ENCODE measurements at places on chromosomes 13 and 19.

- DNase-seq, result peak; percentile 70
Observed at GRCh38 chr13:111460548-111461444, 140.4 kb downstream of the TEX29 start.

DNA sequence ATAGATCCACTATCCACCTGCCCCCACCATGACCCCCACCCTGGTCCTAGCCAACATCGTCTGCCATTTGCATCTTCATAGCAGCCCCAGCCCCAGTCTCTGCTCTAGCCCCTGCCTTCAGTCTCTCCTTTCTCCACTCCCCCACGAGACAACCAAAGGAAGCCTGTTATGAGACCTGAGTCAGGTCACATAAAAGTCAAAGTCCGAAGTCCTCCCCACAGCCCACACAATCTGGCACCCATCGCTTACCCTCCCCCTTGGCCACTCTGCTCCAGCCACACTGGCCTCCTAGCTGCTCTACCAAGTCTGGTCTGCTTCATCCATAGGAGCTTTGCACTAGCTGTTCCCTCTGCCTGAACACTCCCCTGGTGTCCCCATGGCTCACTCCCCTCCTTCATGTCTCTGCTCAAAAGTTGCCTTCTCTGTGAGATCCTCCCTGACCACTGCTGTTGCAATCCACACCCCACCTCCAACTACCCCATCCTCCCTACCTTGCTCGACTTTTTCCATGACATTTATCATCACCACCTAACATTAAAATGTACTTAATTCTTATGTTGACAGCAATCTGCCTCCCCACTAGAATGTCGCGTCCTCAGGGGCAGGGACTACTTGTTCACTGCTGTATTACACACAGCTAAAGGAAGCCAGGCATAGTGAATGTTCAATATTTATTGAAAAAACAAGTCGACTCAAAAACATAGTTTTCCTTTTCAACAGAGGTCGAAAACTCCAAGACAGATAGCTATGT is 1.2 kb upstream of the PLEKHG2 start:
- no peak for DNase-seq

GRCh38 chr19:41690801-41691065 is 2.7 kb upstream of the CEACAM7 start:
- DNase-seq, result no peak

DNA sequence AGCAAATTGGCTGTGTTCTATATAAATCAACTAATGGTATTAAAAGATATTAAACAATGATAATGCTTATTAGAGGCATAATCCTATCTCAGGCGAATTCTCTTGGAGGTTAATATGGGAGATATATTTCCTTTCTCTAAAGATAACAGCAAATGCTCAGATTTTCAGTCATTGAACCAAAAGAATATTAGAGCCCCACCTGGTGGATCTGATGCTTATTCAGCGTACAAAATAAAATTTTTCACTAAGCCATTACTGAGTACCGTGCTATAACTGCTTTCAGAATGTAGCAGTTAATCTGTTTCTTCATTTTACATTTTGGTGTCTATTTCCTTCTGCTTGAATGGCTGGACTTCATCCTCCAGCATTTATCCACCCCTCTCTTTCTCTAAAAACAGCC is 143.3 kb upstream of the IPO5 start:
- no peak for DNase-seq

DNA sequence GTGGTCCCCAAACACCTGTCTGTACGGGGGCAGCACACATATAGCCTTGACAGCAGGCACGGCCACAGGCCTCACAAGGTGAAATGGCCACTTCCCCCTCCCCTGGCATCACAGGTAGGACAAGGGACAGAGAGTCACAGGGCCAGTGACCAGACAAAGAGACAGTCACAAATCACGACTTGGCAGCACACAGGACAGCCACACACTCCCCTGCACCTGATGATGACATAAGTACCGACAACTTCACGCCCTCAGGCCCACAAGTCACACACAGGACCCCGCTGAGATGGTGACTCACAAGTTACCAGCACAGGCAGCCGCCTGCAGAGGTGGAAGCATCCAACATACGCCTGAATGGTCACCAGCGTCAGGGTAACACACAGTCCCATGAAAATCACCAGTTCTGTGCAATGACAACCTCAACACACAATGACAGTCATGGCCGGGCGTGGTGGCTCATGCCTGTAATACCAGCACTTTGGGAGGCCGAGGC is 16.5 kb downstream of the TYK2 start:
- no peak for DNase-seq

DNA sequence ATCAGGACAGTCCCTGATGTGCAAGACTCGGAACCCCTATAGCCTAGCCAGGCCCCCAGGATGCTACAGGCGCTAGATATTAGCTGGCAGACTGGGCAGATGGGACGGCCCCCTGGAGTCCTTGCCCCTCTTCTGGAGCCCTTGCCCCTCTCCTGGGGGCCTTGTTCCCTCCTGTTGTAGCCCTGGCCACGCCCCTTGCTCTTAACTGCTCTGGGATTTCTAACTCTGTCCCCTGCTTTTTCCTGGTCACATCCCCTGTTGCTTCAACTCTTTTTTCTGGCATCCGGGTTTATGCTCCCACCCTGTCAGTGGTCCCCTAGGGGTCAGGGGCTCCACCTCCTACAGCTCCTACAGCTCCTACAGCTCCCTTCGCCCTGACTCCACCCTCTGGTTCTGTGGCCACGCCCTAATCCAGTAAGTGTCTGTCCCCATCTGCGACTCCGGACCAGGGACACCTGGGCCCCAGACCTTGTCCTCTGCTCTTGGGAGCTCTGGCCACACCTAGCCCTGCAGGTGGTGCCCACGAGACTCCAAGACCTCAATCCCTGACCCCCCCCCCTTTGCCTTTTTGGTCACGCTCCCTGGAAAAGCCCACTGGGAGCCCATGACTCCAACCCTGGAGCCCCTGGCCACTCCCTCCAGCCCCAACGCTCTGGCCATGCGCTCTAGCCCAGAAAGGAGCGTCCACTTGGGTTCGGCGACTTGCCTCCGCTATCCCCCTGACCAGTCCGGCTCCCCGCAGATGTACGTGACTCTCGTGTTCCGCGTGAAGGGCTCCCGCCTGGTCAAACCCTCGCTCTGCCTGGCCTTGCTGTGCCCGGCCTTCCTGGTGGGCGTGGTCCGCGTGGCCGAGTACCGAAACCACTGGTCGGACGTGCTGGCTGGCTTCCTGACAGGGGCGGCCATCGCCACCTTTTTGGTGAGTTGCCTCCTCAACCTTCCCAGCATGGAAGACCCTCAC is 6.8 kb downstream of the PLPPR2 start:
- DNase-seq, result no peak

- DNase-seq, result no peak
Observed at GRCh38 chr13:92896842-92897241, 329.8 kb upstream of the GPC6 start.

GRCh38 chr13:47417485-47417884 is 520.6 kb upstream of the HTR2A start:
- DNase-seq, result no peak

DNA sequence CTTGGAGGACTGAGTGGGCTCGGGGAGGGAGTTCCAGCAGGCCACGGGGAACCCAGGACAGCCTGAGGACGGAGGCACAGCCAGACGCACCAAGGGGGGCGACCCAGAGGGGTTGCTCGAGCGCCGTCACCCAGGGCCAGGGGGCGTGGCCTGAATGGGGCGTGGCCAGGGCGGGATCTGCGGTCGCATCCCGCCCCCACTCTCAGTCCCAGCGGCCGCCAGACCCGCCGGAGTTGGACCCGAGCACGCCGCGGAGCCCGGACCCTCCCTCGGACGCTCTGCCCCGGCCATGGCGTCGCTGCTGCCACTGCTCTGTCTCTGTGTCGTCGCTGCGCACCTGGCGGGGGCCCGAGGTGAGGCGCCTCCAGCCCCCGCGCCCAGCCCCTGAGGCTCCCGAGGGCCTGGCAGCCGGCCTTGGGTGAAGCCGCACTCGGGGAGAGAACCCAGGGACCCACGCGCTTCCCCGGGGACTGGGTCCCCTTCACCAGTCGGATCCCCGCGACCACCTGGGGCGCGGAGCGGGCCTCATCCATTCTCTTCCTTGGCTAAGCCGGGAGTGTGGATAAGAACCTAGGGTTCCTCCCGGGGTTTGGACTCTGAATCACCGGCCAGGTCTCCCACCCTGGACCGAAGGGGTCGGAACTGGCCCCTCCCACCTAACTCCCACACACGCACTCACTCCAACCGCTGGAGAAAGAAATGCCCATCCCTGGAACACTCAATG is at the start of gene CILP2:
Gene CILP2 (plus strand): TSS at position 205 of the 724 bp plus-strand sequence. CDS start 85 bp downstream, at position 290.
- no peak for DNase-seq

- DNase-seq, result no peak
Observed at GRCh38 chr13:49651570-49652354, 23.5 kb downstream of the ARL11 start.

DNA sequence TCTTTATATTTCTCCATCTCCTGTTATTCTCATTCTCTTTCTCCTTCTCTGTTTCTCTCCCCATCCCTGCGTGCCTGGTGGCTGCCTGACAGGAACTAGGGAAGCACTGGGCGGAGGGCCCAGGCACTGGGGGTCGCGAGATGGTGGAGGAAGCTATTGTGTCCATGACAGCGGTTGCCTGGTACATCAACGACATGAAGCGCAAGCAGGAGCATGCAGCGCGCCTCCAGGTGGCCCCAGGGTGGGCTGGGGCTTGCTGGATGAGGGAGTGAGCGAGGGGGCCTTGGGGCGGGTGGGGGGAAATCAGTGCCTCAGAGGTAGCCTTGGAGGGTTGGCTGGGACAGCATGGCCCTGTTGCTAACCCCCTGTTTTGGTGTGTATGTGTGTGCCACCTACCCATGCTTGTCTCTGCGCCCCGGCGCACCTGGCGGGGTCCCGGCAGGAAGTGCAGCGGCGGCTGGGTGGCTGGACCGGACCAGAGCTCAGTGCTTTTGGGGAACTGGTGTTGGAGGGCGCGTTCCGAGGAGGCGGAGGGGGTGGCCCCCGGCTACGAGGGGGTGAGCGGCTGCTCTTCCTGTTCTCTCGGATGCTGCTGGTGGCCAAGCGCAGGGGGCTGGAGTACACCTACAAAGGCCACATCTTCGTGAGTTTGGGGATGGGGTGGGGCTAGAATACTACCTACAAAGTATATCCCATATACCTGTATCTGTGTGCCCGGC is 5.2 kb downstream of the PLEKHG2 start:
- no peak for DNase-seq

DNA sequence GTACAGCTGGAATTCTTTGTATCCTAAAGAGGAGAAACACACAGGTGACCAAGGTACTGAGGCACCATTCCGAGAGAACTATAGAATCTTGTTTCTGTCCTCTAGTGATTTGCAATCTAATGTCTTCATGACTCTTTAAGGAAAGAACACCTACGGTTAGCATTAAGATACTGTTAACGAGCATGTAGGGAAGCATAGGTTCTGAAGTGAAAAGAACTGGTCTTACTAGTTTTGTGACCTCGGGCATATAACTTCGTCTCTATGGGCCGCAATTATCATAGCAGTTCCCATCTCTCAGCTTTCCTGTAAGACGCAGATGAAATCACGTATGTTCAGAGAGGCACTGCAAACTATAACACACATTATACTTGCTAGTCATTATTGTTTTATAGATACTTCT is 193.0 kb upstream of the NBEA start:
- DNase-seq, result no peak

DNA sequence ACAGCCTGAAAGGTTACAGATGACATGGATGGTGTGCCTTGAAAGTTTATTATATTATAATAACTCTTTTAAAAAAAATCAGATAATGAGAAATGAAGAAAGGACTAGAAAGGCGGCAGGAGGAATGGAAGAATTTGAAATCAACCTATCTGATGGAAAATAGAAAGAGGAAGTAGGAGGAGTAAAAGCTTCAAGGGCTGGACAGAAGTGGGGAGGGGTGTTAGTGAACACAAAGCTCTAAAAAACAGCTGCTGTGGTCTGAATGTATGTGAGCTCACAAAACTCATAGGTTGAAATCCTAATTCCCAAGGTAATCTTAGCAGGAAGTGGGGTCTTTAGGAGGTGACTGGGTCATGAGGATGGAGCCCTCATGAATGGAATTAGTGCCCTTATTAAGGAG is 19.5 kb downstream of the CCDC70 start:
- no peak for DNase-seq

DNA sequence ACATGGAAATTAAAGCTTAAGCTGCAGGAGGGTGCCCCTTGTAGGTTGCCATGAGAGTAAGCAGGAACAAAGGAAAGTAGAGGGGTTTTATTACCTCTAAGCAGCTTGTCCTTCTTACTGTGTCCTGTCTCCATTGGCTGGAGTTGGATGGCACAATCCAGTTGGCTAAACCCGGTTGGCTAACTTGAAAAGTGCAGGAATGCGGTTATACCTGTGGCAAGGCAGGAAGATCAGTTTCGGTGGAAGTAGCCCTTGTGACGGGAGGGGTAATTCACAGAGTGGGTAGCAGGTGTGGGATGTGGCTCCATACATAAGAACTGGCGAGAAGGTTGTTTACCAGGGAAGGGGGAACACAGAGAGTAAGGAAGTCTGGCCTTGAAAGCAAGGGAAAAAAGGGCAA is 3.2 kb downstream of the ZNF726 start:
- no peak for DNase-seq

DNA sequence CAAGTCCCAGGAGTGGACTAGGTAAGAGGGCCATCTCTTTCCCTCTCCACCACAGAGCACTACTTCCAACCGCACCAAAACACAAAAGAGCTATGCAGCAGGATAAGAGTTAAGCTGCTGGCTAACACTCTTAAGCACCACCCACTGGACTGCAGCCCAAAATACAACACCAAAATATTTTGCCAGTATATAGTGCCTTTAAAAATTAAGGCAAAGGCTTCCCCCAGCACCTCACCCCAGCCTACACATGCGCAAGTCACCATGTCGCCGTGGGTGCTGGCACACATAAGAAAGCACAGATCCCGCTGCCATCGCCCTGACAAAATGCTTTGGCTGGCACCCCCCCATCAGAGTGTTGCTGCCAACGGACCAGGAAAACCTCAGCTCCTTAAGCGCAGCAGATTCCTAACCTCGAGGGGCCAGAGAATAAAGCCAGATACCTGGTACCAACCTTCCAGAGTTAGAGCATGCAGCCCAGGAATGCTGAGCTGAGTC is 608.3 kb downstream of the PCDH17 start:
- DNase-seq, result no peak

- DNase-seq, result no peak
Observed at GRCh38 chr13:78102121-78102677, 183.6 kb upstream of the EDNRB start.

- no peak for DNase-seq
Observed at GRCh38 chr19:29193155-29193554, 19.8 kb downstream of the UQCRFS1 start.

Data from type B pancreatic cell (in vitro differentiated cells).